ENCODE measurements at places on chromosomes 7 and 10.

DNA sequence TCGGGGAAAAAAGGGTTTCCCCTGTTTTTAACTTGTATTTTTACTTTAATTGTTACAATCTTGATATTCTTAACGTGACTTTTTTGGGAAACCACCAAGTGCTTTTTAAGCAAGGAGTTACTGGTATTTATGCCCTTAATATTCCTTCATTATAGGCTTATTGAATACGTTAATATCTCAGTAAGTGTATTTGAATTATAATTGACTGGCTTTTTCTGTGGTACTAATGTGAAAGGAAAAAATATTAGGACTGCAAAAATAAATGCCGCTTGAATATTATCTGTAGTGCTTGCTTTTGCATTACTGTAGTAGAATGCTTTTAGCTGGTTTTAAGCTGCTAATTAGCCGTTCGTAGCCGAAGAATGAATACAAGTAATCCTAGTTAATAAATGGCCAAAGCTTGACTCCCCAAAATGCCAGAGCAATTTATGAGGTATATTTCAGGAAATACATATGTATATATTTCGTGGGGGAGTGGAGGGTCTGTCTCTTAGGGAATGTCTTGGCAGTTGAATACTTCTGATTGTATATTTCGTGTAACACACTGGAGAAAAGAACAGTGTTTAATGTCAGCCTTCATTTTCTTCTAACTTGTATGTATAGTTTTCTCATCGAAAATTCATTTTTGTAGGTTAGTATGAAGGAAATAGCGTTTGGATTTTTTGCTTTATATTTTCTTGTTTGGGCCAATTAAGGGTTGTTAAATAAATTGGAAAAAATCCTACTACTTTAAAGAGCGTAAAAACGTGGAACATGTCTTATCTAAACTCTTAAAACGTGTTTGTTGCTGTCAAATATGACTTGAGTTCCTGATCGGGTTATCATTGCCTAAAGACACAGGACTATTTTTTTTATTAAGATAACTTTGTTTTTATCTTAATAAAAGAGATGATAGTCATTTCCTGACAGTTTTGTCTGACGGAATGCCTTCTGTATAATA lies 1.5 kb downstream of the PDCD4 start:
- peak; percentile 8 for DNase-seq

DNA sequence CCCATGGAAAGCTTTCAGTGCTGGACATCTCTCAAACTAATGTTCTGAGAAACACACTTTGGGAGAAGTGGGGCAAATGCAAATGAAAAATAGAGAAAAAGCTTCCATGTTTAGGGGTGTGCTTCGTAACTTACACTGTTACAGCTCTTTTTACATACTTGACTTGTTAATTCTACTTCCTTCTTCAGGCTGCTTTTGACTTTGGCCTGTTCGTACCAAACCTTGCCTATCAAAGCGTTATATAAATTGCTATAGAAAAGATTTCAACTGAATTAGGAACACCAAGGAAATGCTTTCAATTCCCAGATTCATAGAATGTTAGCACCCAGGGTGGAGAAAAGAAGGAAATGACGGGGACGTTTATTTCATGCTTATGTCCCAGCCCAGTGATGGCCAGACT lies 140.8 kb upstream of the PRR15 start:
- no peak for DNase-seq

- no peak for DNase-seq
Observed at GRCh38 chr7:66339141-66339540, 134.0 kb downstream of the TPST1 start.

DNA sequence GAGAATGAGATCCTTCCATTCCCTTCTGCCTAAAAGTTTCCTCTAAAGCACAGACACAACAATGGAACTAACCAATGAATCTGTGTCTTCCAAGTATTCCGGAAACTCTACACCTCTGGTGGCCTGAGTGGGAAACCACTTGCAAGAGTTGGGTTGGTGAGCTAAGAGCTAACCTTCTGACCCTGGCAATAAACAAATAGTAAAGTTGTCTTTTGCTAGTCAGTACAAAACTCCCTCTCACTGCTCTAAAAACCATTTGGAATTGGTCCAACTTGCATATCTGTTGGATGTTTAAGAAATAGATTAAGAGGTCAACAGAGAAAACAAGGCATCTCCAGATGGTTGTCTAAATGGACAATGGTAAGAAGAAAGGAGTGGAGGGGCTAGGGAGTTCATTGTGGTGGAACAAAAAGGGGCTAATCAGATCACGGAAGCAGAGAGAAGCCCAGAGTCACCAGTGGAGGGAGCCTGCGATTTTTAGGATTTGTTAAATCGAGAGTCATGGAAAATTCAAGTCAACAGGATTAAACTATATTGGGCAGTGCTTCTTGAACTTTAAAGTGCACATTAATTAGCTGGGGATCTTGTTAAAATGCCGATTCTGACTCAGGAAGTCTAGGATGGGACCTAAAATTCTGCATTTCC lies 192.3 kb downstream of the EVX1 start:
- DNase-seq, result peak; percentile 14

- peak; percentile 19 for DNase-seq
Observed at GRCh38 chr7:151626422-151627115, 106.9 kb upstream of the RHEB start.

DNA sequence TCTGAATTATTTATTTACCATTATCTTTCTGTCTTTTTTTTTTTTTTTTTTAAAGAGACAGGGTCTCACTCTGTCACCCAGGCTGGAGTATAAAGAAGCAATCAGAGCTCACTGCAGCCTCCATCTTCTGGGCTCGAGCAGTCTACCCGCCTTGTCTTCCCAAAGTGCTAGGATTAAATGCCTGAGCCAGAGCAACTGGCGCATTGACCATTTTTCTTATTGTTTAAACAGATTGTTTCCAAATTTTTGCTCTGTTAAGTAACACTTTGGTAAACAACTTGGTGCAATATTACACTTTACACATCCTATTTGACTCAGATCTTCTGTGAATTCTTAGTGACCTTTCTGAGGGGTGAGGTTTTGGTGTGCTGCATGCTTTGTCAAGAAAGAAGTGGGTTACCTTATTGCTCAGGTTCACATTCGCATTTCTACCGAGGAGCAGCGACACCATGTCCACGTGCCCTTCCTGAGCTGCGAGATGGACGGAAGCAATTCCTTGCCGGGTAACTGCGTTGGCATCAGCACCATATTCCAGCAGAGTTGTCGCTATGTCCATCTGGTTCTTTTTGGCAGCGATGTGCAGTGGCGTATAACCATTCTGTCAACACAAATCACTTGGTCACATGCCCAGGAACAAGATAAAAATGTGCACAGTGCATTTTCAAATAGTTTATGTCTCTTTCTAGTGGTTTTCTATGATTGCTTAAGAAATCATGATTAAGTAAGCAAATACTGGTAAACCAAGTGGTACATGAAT lies 203.2 kb downstream of the ANK3 start:
- no peak for DNase-seq

DNA sequence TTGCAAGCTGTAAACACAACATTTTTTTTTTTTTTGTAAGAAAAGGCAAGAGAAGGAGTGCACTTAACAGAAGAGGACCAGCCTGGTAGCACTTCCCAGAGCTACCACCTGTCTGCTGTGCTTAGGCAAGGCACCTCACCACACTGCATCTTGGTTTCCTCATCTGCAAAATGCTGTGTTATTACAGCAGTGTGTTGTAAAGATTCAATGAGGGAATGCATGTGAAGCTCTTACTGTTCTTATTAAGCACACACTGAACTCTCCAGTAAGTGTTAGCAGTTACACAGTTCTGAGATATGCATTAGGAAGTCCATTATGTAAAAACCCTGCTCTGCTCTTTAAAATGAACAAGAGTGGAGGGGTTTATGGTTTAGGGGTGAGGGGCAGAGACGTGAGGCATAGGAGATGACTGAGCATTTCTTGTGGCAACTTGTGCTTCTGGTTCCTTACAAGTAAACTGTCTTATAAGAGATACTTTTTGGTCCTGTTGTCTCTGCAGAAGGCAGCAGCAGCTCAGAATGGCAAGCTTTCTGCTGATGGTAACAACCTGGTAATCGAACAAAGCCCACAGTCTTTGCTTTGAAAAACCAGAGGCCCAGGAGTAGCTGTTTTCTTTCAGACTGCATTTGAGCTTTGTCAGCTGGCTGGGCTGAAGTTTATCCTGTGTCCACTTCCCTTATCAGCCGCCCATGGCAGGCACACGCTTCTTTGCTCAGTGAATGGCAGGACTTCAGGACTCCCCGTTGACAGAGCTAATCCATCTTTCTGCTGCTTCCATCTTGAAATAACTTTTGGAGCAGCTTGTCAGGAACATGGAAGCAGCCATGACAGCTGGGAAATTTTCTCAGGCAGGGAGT lies 98.8 kb upstream of the BMPER start:
- no peak for DNase-seq

GRCh38 chr7:50304911-50305582 lies 531 bp downstream of the IKZF1 start:
- no peak for DNase-seq

DNA sequence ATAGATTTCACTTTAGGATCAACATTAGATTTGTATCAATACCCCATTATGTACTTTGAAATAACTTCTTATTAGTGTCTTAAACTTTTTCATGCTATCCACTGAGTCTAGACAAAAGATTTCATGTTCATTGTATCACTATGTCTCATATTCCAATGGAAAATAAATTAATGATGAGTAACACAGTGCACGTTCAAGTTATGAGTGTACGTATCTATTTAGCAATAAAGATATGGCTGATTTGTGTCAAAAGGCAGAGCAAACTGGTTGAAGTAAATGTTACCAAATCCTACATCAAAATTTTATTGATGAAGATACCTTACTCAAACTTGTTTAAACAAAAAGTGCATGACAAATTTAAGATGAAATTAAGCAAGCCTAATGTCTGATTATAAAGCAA lies 102.4 kb downstream of the SEMA3E start:
- peak; percentile 49 for DNase-seq

DNA sequence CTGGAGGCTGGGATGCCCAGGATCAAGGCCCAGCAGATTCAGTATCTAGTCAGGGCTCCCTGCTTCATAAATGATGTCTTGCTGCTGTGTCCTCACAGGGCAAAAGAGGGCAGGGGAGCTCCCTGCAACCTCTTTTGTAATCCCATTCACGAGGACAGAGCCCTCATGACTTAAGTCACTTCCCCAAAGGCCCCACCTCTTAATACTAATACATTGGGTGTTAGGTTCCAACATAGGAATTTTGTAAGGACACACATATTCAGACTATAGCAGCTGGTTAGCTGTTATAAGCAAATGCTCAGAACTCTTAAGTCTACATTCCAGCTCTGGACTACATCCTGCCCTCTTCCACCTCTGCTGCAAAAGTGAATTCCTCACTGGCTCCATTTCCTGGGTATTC lies 63.0 kb downstream of the VOPP1 start:
- DNase-seq, result peak; percentile 65

DNA sequence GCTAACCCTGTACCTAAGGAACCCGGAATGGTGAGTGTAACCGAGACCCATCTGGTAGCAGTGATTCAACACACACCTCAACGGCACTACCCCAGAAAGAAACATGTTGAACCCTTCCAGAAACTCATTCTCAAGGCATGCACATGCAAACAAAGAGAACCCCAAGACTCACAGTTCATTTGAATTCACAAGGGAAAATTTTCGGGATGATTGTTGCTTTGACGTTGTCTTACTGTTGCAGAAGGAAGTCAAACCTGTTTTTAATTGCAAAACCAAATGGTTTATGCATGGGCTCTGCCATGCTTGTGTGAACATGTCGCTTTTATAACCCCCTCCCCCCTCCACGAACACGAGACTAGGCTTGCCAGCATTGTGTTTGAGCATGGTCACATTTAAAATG lies 539.7 kb downstream of the GATA3 start:
- no peak for DNase-seq

GRCh38 chr10:7493996-7494395 lies 83.2 kb upstream of the SFMBT2 start:
- no peak for DNase-seq

DNA sequence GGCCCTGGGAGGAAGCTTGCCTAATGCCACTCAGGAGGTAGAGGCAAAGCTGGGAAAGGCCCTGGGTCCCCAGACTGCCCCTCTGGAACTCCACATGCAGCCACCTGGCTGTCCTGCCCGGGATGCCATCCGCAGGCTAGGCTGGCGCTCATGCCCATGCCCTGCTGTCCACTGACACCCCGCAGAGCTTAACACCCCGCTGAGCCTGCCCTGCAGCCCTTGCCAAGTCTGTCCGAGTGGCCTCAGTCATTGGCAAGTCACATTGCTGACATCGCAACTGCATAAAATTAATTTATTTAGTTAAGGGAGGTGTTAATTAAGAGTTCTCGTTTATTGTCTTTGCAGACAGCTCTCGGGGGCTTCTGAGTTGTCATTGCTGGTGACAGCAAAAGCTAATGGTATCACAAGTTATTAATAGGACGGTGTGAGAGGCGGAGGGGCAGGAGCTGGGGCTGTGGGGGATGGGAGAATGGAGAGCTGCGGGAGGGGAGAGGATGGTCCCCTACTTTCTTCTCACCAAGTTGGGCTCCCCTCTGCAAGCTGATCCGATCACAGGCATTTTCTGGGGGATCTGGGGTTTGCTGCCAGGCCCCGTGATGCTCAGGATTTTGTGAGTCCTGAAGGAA lies 55.6 kb upstream of the PCBD1 start:
- DNase-seq, result no peak

GRCh38 chr10:61049386-61049785 lies 105.4 kb upstream of the RHOBTB1 start:
- no peak for DNase-seq

DNA sequence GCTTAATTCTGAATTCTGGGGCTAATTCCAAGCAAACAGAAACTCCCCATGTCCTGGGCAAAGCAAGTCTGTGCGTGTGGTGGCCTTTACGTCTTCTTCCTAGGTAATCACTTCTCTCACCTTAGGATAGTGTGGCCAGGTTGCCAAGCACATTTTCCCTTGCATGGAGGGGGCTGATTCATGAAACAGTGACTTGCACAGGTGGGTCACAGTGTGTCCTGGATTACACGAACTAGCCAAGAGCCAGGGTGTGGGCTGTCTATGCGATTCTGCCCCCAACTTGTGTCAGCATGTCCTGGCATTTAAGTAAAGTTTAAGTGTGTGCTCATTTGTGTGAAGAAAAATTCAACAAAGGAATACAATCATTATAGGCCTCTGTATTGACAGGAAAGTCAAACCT lies 18.5 kb upstream of the SEM1 start:
- DNase-seq, result no peak

- peak; percentile 84 for DNase-seq
Observed at GRCh38 chr10:74223755-74224529, 72.9 kb downstream of the ADK start.

GRCh38 chr7:111368381-111369065 lies 193.8 kb downstream of the IMMP2L start:
- DNase-seq, result no peak

DNA sequence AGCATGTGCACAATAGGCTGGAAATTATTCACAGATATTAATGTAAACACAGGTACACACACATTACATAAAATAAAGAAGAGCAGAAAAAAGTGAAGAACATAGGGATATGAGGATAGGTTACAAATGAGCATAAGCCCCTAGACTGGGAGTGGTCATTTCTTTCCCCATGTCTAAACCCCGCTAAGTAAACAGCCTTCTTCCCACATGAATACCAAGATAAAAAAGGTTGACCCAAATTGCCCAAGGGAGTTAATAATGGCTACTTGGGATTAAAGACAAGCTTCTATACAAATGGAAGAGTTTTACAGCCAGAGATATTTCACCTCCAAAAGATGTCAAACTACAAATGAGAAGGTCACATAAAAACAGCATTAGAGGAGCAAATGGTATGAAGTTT lies 527.1 kb upstream of the CELF2 start:
- no peak for DNase-seq

GRCh38 chr10:128485701-128486235 lies 359.5 kb upstream of the MKI67 start:
- no peak for DNase-seq

- no peak for DNase-seq
Observed at GRCh38 chr7:70525991-70526390, 606.0 kb upstream of the GALNT17 start.

- DNase-seq, result no peak
Observed at GRCh38 chr7:47570649-47571050, 11.3 kb downstream of the TNS3 start.

Measured in EL (cell line).